Breast epithelium (tissue), 4 donors: ENCODE measurements at places on chromosomes 7 and 10. TPM values are rescaled to one million over a fixed set of nuclear protein-coding genes. Genes with fewer than 3 reads are reported as not detected.

Gene H2BK1
- total RNA-seq, result not detected

Gene PODXL
- 20.3 TPM for total RNA-seq

Gene CYP3A4
- total RNA-seq, result 0.64 TPM

Gene IDI2
- not detected for total RNA-seq

Gene VAX1
- total RNA-seq, result not detected

Gene ITIH5
- total RNA-seq, result 54.1 TPM

DNA sequence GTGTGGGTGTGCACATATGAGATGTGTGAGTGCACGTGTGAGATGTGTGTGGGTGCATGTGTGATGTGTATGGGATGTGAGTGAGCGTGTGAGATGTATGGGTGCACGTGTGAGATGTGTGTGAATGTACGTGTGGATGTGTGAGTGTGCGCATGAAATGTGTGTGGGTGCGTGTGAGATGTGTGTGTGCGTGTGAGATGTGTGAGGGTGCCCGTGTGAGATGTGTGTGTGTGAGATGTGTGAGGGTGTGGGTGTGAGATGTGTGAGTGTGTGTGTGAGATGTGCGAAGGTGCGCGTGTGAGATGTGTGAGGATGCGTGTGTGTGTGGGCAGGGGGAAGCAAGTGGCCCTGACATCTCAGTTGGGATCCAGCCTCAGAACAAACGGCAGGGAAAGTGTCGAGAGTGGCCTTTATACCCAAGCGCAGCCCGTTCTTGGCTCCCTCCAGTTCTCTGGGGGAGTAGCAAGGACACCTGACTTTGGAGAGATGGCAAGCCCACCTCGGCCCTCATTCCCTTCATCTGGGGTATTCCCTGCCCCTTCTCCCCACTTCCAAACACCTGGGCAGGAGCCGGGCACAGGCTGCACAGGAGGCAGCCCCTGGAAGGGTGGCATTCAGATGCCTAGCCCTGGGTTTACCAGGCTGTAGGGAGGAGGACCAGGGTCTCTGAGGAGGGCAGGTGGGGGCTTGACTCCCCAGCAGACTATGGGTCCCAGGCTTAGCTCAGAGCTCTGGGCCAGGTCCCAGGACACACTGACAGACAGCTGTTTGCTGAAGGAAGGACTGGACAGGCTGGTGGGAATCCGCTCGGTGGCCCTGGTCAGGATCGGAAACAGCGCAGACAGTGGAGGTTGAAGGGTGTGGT is 31.6 kb downstream of the PPIF start:
- H3K4me1 ChIP-seq, result no peaks in the 10 kb centered on the region
- no peak overlapping the region for H3K4me3 ChIP-seq
- no peaks in the 10 kb centered on the region for H3K36me3 ChIP-seq
- H3K27me3 ChIP-seq, result no peaks in the 10 kb centered on the region

DNA sequence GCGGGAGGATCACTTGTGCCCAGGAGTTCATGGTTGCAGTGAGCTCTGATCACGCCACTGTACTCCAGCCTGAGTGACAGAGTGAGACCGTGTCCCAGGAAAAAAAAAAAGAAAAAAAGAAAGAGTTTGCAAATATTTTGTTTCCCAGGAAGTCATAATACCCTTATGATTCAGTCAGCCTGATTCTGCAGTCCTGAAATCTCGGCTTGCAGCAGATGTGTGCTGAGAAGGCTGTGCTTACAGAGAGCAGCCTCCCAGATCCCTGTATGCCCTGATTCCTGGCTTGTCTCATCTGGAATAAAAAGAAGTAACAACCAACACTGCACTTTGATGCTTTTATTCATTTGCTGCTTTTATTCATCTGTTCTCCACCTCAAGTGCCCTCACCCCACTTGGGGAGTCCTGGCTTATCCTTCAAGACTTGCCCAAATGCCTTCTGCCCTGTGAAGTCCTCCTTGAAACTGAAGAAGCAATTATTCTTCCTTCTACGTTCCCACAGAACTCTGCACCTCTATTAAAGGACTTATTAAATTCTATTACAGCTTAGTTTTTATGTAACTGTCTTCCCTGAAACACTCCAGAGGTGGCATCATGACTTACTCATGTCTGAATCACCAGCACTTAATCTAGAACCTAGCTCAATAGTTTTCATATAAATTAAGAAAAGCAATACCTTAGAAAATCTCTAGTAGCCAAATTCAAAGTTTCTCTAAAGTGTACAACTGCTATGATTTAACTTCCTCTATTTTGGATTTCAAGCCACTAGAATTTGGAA is 27.7 kb upstream of the BPGM start:
- H3K36me3 ChIP-seq, result no peaks in the 10 kb centered on the region
- no peak for DNase-seq
- H3K27me3 ChIP-seq, result no peaks in the 10 kb centered on the region
- H3K4me1 ChIP-seq, result no peaks in the 10 kb centered on the region
- no peak overlapping the region for H3K4me3 ChIP-seq

DNA sequence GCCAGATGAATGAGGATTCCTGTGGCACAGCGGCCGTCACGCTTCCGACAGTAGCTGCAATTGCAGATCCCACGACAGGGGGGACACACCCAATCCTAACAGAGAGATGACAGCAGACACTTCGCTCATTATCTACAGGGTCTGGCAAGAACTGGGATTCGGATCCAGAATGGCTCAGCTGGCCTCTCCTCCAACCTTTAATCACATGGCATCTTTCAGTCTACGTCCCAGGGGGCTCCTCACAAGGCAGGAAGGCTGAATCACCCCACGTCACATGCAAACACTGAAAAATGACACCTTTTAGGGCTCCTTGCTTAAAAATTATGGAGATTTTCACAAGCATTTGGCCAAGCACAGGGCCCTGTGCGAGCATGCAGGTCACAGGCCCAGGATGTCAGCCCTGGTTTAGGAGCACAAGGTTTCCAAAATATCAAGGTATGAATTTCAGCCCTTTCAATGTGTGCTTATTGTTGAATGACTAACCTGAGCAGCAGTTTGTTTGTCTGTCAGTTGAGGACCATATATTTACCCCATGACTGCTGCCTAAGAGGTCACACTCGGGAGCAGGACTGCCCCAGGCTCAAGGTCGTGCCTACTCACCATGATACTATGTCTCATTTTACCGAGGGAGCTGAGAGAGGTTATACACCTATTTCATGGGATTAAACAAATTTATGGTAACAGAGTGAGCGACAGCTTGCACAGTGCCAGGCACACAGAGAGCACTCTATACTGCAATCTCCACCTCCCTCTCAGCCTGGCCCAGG is 42.5 kb downstream of the CDCA7L start:
- DNase-seq, result no peak
- no peaks in the 10 kb centered on the region for H3K4me1 ChIP-seq
- H3K4me3 ChIP-seq, result no peak overlapping the region
- H3K27me3 ChIP-seq, result no peaks in the 10 kb centered on the region
- no peaks in the 10 kb centered on the region for H3K36me3 ChIP-seq

DNA sequence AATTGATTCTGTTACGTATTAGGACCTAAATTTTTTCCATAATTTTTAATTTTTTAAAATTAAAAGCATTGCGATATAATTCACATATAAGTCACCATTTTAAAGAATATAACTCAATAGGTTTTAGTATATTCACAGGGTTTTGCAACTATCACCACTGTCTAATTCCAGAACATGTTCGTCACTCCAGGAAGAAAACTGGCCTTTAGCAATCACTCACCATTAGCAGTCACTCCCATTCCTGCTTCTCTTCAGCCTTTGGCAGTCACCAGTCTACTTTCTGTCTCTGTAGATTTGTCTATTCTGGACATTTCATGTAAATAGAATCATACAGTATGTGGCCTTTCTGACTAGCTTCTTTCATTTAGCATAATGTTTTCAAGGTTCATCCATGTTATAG is 176.5 kb downstream of the EXOC4 start:
- DNase-seq, result no peak
- H3K27me3 ChIP-seq, result no peaks in the 10 kb centered on the region
- H3K4me3 ChIP-seq, result no peak overlapping the region
- no peak overlapping the region for H3K27ac ChIP-seq

DNA sequence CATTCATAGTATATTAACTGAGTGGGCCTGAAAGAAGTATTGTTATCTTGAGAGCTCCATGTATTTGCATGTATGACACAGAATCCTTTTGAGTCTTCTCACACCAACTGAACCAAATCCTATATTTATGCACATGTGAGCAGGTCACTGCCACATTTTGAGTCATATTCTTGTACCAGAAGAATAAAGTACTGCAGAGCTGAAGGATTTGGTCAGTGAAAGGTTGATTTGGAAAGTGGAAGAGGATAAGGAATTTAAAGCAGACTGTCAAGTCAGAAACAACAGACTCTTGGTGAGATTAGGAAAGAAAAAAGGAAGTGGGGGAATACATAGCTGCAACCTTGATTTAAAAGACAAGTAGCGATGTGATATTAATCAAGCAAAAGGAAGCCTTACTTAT is 121.8 kb downstream of the ARID5B start:
- H3K27me3 ChIP-seq, result no peaks in the 10 kb centered on the region
- H3K4me3 ChIP-seq, result no peak overlapping the region
- no peak for DNase-seq
- H3K27ac ChIP-seq, result no peak overlapping the region
- no peaks in the 10 kb centered on the region for H3K4me1 ChIP-seq
- H3K36me3 ChIP-seq, result no peaks in the 10 kb centered on the region

DNA sequence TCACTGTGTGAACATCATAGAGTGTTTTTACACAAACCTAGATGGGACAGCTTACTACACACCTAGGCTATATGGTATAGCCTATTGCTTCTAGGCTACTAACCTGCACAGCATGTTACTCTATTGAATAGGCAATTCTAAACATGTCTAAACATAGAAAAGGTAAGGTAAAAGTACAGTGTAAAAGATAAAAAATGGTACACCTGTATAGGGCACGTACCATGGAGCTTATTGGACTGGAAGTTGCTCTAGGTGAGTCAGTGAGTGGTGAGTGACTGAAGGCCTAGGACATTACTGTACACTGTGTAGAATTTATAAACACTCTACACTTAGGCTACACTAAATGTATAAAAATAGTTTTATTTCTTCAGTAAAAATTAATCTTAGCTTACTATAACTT is 182.0 kb upstream of the THSD7A start:
- no peaks in the 10 kb centered on the region for H3K27me3 ChIP-seq
- no peak overlapping the region for H3K4me3 ChIP-seq
- DNase-seq, result no peak

DNA sequence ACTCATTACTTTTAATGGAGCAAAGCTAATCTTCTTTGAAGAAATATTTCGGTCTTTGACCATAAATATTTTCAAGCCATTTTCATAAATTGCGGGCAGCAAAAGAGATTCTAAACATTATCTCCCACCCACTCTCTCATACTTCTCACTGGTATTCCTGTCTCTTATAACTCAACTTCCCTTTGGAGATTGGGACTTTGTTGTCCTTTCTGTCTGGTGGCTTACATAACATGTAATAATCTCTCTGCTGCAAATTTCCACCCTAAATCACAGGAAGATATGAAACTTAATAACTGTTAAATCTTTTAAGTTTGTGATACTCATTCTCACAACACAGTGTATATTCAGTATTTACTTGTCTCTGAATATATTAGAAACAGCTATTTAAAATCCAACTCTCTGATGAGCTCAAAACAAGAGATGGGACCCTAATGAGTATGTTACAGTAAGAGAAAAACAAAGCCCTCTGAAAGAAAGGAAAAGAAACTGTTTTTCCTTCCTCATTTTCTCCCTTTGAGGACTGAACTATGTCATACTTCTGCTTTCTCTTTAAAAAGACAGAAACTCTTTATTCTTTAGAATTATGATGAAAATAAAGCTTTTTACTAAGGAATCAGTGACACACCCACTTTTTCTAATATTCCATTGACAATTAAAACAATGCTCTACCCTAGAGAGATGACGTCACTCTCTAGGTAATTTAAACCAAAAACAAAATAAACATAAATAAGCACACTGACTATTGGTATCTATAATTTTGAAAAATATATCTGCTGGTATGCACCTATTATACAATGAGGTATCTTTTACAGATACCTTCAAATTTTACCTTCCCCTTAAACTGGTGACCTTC is 14.7 kb downstream of the CALCR start:
- DNase-seq, result no peak
- no peak overlapping the region for H3K4me3 ChIP-seq
- H3K27me3 ChIP-seq, result no peaks in the 10 kb centered on the region
- no peak overlapping the region for H3K27ac ChIP-seq
- no peaks in the 10 kb centered on the region for H3K4me1 ChIP-seq
- no peaks in the 10 kb centered on the region for H3K36me3 ChIP-seq
